OCI-LY7 (cell line): ENCODE measurements at places on chromosomes 4 and X.
A peak's percentile ranks its signal among the peaks of the same experiment; 100 is the strongest.

DNA sequence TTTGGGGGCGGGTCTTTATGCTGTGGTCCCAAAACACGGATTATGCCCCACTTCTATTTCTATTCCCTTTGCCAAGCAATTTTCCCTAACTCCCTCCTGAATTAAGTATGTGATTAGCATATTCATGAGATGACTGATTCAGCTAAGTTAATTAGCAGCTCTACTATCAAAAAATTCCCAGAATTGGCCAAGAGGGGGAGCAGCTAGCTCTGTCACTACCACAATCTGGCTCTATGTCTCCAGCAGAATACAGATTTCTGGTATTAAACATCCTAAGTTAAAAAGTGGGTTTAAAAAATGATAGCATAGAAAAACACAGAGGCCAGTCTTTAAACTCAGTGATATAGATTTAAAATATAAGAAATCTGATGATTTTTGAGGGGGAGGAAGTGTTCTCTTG lies 80.3 kb downstream of the GPC4 start:
- DNase-seq = peak; percentile 20

DNA sequence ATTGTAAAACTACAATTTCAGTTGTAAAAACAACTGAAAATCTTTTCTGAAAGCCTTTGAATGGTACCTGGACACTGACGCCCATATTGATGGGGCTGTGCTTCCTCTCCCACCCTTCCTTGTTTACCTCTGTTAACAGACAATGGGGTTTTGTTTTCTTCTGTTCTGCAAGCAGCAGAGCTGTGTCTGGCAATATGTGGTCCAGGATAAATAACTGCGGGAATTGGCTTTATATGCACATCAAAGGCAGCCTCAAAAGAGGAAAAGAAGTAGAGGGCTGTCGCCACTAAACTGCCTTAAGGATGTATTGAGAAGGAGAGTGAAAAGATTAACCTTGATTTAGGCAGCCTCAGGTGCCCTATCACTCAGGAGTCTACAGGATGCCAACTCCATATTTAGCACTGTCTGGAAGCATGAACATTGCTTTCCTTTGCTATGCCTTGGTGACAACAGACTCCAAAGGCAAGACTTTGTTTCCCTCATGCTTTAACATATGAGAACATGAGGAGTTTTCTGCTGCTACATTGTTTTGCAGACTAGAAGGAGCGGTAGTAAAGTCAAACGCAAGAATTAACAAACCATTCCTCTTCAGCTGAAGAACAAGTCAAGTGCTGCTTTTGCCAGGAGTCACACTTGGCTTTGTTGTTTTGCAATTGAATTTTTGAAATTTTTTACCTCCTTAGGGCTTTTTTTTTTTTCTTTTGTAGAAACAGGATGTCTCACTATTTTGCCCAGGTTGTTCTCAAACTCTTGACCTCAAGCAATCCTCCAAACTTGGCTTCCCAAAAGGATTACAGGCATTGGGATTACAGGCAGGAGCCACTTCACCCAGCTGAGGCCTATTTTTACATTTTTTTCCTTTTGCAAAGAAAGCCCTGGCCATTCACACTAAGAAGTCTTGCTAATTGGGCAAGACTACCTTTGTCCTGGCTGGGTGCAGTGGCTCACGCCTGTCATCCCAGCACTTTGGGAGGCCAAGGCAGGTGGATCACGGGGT lies 3.0 kb downstream of the IL21 start:
- no peak for DNase-seq

DNA sequence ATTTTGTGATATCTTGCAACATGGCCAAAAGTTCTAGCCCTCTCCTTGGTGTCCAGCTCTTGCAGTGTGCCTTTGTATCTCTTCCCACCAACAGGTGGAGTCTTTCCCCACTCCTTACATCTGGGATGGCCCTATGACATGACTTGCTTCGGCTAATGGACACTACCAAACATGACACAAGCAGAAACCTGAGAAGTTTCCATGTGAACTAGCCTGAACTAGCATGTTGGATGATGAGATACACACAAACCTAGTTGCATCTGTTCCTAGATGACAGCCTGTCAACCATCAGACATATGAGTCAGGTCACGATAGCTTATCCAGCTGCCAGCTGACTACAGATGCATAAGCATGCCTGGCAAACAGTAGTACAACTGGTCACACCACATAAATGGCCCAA lies 207.5 kb upstream of the FTHL17 start:
- DNase-seq = no peak

DNA sequence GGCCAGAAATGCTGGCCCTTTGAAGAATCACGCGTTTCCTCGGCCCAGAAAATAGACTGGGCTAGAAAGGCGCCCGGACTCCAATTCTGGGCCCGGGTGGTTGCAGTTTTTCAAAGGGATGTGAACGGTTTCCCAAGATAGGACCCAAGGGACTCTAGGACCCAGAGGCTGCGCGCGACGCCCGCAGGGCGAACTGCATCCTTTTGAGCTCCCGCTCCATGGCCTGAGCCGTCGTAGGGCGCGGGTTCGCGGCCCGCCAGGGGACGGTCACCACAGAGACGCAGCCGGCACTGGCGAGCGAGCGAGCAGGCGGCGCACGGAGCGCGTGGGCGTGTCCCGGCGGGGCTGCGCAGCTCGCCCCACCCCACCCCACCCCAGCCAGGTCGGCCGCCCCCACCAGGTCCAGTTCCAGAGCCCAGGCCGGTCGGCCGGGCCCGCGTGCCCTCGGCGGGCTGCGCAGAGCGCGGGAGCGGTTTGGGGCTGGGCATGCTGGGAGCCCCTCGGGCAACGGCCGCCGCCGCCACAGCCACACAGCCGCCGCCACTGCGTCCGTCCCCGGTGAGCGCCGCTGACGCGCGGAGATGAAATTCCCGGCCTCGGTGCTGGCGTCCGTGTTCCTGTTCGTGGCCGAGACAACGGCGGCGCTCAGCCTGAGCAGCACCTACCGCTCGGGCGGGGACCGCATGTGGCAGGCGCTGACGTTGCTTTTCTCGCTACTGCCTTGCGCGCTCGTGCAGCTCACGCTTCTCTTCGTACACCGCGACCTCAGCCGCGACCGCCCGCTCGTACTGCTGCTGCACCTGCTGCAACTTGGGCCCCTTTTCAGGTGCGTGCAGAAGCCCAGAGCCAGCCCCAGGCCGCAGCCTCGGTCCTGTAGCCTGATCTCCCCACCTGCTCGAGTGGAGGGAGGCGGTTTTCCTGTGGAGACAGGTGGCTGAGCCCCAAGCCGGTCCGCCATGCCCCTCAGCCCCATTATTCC lies at the start of gene XK:
TSS of gene XK (plus strand) at position 411 of the 979 bp plus-strand sequence. CDS start at position 582, 171 bp downstream.
- no peak for DNase-seq

DNA sequence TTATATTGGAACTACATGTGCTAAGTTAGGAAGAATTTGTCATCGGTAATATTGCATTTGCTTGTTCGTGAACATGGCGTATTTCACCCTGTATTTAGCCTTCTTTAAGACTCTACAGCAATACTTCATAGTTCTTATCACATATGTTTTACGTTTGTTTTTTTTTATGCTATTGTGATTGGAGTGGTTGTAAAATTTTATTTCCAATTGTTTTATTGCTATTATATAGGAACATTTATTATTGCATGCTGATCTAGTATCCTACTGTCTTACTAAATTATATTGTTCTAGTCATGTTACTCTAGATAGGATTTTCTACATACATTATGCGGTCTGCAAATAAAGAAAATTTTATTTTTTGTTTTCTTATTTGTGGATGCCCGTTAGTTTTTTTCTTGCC lies 107.4 kb downstream of the KDM6A start:
- no peak for DNase-seq

DNA sequence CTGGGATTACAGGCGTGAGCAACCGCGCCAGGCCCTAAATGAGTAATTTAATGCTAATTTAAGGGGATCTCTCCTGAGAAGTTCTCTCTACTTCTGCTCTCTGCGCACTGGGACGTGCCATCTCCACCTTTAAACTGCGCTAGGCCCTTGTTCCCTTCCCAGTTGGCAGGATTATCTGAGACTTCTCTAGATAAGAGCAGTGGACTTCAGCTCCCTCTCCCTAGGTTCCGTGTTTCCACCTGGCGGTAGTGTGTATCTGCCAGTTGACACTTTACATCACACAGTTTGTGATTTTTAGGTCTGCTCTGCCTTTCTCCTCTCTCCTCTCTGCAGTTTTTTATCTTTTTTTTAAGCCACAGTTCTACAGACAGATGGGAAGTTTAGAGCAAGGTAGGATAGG lies 40.2 kb downstream of the ARHGAP10 start:
- DNase-seq = no peak

GRCh38 chr4:176534566-176534965 lies 214.8 kb downstream of the SPCS3 start:
- DNase-seq = no peak

DNA sequence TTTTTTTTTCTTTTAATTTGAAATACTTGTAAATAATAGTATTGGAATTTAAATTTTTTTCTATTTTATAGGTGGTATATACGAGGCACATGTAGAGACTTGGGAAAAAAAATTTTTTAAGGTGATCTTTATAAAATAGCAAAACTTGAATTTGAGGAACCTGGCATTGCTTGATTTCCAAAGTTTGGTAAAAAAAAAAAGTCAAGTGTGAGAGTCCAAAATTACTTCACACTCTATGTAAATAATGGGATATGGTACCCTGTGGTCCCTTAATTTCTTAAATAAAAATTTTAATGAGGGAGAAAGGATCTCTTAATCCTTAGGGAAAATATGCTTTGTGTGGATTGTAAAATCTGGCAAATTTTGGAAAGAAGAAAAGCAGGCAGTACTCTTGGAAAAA lies 19.0 kb downstream of the SPRY1 start:
- DNase-seq = no peak

DNA sequence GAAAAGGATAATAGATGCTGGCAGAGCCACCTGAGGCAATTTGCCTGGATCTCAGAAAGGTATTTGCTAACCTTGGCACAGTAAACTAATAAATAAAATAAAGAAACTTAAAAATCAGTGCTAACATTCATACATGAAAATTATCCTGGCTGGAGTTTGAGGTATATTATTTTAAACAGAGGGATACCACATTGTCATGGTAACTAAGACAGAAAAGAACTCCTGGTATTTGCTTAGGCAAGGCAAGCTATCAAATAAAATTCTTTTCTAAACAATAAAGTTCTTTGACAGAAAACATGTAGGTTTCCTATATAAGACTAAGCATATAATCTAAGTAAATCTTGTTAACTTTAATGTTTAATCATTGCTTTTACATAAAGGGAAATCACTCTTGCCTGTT lies 218.8 kb downstream of the MAGEB17 start:
- DNase-seq = no peak

DNA sequence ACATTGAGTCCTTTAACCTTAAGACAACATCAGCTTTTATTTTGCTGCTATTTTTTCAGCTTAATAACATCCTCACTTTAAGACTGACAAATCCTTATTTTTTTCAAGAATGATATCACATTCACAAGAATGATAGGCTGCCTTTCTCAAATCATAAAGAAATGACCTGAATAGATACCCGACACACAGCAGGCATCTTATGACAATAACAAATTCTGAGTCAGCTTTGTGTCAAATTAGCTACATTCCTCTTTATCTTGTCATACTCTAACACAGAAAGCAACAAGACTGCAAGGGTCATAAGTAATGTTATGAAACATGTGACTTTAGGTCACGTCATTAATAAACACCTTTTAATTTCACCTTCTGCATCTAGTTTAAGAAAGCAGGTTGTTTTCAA lies 2387.6 kb downstream of the PCDH7 start:
- DNase-seq = no peak

DNA sequence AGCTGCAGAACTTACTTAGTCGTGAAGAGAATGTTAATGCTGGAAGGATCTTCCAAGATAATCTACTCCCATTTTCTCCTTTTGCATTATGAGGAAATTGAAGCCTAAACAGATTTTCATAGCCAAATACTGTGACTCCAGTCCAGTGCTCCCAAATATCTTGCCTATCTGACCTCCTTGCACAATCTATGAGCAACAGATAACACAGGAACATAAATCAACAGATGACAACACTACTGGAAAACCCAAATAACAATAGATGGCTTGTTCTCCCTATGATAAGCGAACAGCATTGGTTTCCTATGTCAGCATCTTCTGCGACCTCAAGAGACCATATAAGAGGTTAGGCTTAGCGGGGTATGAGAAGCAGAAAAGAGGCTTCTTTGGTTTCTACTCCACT lies 88.0 kb downstream of the CORIN start:
- no peak for DNase-seq

GRCh38 chrX:13747836-13748235 lies 13.3 kb downstream of the OFD1 start:
- peak; percentile 46 for DNase-seq

GRCh38 chrX:148913971-148914370 lies 413.6 kb downstream of the AFF2 start:
- DNase-seq = no peak

DNA sequence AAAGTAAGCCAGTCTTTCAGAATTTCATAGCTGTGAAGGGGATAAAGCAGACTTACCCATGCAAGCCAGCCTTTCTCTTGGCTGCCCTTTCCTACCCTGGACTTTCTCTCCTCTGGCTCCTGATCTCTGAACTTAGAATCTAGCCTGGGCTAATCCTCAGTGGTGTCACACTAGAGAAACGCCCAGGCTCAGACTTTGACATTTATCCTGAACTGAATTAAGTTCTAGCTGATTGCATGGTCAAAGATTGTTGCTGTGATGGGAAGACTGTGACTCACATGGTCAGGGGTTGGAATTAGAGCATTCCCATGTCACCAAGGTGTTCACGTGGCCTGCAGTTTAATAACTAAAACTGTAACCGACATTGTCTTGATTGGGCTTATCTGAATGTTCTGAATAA lies 469.5 kb upstream of the FAT1 start:
- DNase-seq = no peak

DNA sequence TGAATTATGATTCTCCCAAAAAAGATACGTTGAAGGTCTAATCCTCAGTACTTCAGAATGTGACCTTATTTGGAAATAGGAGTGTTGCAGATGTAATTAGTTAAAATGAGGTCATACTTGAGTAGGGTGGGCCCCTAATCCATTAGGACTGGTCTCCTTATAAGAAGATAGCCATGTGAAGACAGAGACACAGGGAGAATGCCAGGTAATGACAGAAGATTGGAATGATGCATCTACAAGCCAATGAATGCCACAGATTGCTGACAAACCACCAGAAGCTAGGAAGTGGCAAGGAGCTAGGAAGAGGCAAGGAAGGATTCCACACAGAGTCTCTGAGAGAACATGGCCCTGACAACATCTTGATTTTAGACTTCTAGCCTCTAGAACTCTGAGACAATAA lies 7.4 kb upstream of the RPS6KA3 start:
- no peak for DNase-seq

GRCh38 chr4:41256131-41256739 lies 493 bp upstream of the UCHL1 start:
- DNase-seq = peak; percentile 27
